ENCODE measurements at places on chromosomes 12 and 14.
A peak's percentile ranks its signal among the peaks of the same experiment; 100 is the strongest.

DNA sequence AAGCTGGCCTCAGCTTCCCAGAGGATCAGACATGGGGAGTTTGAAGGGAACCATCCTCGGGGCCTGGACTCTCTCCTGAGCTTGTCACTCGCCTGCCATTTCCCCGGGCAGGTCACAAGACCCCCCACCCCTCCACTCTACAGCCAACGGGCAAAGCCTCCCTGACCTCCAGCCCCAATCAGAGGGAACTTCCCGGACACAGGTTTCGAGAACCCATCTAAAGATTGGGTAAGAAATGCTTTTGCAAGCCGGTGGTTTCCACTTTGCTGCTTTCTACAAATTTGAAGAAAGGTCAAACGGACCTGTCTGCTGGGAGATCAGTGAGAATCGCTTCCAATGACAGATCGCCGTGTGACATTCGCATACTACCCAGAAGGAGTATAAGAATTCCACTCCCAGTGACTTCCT, 89.6 kb downstream of the SCARB1 start:
- peak; percentile 39 for DNase-seq

DNA sequence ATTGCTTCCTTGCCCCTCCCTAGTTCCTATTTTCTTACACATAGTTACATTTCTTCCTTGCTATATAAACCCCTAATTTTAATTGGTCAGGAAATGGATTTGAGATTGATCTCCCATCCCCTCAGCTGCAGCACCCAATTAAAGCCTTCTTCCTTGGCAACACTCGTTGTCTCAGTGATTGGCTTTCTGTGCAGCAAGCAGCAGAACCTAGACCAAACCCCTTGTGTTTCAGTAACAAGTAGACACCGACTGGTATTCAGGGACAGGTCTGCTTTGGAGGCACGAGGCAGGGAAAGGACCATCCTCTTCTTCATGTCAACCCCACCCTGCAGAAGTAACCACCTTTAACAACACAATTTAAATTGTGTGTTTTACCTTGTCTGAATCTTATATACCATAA, 152.6 kb downstream of the RPAP3 start:
- DNase-seq = no peak

GRCh38 chr12:23631786-23632377, 317.6 kb downstream of the SOX5 start:
- no peak for DNase-seq

DNA sequence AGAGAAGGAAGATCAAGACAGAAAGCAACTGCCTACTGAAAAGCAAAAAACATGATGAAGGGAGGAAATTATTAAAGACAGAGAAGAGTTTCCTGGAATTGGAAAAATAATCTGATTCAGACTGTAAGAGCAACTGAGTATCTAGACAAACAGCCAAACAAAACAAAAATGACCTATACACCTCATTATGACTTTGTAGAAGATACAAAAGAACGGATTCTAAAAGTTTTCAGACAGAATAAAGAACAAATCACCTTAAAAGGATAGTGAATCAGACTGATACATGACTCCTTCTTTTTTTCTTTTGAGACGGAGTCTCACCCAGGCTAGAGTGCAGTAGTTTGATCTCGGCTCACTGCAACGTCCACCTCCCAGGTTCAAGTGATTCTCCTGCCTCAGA, 10.4 kb downstream of the OSBPL8 start:
- no peak for DNase-seq

GRCh38 chr12:121849665-121850064, 9.0 kb downstream of the HPD start:
- no peak for DNase-seq

DNA sequence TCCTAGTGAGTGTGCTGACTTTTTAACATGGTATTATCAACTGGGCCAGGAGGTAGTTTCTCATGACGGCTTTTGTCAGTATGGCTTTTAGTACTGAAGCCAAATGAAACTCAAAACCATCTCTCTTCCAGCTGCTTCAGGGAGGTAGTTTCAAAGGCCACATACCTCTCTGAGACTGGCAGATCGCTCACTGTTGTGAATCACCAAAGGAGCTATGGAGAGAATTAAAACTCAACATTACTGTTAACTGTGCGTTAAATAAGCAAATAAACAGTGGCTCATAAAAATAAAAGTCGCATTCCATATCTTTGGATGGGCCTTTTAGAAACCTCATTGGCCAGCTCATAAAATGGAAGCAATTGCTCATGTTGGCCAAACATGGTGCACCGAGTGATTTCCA, 141.1 kb downstream of the HMGA2 start:
- DNase-seq = no peak

GRCh38 chr12:6978611-6979011, 7.9 kb downstream of the EMG1 start:
- no peak for DNase-seq

DNA sequence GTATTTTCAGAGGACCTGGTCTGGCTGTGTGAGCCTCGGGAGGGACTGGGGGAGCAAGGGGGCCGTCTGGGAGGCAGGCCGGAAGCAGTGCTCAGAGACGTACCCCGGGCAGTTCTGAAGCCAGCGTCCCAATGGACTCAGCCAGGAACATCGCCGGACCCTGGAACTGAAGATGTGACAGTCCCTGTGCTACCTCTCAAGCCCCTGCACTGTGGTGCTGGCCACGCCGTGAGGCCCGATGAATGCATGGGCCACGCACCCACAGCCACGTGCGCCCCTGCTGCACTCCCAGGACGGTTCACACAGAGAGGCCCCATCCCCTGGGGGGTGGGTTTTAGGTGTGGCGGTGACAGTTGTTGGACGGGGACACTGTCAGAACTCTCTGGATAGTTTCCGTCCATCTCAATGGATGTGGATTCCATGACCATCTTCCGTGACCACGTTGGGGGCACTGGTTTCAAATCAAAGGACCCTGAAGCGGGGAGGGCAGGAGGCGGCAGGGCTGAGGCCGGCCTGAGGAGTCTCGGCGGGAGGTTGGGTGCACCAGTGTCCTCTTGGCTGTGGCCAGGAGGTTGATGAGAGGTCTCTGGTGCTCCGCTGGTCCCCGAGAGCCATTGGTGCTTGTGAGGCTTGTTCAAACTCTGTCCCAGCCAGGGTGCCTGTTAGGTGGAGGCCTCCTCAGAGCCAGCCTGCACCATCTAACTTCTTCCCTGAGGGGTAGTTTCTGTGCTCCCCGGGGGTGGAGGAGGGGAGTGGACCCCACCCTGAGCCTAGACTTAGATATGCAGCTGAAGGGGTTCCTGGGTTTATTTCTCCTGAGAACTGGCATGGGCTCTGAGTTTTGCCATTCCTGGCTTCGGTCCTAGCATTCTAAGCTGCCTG, 36.3 kb upstream of the TSPAN9 start:
- no peak for DNase-seq
